ENCODE measurements at places on chromosomes 11 and 22.

DNA sequence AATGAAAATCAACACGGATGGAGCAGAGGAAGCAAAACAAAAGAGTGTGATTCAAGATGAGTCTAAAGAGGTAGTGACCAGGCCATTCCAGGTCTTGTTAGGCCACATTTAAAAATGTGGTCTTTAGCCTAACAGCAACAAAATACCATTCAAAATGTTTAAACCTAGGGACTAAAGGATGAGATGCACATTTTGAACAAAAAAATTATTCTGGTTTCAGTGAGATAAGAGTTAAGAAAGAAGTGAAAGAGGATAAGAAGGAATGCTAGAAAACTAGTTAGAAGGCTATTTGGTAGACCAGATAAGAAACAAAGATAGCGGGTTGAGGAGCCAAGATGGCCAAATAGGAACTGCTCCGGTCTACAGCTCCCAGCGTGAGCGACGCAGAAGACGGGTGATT, 85.2 kb downstream of the CWF19L2 start:
- DNase-seq, result no peak

GRCh38 chr11:119567688-119568582, 145.0 kb upstream of the THY1 start:
- no peak for DNase-seq

DNA sequence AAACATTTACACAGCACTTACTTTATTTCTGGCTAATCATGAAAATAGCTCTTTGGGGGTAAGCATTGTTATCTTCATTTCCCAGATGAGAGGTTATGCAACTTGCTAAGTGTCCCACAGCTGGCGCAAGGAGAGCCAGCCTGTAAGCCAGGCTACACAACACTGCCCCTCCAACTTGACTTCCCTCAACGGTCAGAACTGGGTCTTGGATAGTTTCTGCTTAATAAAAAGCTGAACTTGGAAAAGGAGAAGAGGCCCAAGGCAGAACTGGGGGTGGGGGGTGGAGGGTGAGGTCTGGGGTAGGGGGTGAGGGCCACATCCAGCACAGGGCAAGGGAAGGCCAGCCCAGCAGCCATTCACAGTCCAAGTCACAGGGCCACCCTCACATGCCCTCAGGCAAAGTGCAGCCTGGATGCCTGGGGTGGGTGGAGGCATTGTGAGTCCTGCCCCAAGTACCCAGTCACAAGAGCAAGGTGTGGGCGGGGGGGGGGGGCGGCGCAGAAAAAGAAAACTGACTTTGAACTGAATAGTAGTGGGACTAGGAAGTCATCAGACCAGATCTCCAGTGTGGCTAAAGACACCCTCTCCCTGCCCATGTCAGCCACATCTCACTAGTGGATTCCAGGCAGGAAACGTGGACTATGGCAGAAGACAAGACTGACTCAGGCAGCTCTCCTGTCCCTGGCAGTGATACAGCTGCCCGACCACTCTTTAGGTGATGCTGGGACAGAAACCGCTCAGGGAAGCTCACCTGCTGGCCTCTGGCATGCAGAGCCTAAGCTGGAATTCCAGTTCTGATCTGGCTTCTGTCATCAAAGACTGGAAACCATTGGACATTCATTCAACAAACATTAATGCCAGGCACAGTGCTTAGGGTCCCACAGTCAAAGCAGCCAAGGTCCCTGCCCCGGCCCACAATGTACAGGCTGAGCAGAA, 52.4 kb downstream of the PACSIN2 start:
- no peak for DNase-seq

- peak; percentile 34 for DNase-seq
These were observed 4.7 kb upstream of the TTC36 start for GRCh38 chr11:118522571-118523072.
